ENCODE measurements at places on chromosomes 13 and 19. TPM values are rescaled to one million over a fixed set of nuclear protein-coding genes. Genes with fewer than 3 reads are reported as not detected.

GRCh38 chr13:88824218-88824617, 1153.0 kb downstream of the SLITRK5 start:
- no peak for DNase-seq

DNA sequence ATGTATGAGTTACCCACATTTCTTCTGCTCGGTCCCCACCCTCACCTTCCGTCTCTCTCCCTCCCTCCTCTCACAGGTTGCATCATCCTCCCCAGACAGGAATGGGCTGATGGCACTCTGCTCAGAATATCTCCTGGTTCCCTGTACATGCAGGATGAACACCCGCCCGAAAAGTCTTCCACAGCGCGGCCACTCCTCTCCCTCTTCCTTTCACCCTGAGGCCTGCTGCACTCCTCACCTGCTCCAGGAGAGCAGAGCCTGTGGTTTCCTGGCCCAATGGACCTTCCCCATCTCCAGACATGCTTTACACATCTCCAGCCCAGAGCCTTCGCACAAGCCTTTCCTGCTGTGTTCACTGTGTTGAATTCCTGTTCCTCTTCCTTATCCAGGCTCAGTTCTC, 40.9 kb downstream of the GSX1 start:
- no peak for DNase-seq

Gene TLE6
- 2.0 TPM for total RNA-seq

Gene RABAC1
- 161 TPM for total RNA-seq

Measured in SJSA1 (cell line).